ENCODE measurements at places on chromosomes 5 and 9.

DNA sequence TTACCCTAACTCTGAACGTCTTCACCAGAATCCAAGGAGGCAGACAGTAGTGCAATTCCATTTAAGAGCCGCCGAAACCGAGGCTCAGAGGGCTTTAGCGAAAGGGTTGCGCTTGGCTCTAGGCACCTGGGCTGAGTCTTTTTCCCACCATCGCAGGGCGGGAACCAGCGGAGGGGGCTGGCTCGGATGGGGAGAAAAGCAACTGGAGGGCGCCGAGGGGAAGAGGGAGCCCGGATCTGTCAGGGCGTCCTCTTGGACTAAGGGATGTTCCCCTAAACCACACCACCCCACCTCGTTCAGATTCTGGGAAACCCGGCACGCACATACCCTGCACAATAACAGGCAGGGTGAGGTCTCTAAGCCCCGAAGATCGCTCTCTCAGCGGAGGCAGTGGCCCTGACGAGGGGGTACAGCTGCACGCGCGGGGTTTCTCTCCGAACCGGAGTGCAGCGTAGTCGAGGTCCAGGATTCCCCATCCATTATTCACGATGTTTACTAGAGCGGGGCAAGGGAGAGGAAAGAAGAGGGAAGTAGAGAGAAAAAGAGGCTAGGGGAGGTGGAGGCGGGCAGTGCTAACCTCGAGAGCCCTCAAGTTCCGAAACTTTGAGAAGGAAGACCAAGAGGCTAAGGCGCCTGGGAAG lies 1.3 kb upstream of the POU4F3 start:
- no peak for DNase-seq

DNA sequence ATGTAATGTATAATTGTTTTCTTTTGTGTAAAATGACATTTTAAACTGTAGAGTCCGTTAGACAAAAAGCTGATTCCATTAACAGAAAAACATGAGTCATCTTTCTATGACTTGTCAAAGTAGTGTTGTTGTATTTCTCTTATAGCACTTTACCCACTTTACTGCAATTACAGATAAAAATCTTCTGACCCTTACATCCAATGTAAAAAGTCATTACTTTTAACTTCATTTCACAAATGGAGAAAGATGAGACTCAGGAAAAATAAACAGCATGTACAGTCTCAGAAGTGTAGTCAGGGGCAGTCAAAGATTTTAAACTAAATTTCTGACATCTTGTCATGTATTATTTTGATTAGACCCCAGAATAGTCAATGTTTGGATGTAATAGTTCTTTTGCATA lies 146.6 kb downstream of the CTNND2 start:
- no peak for DNase-seq

- no peak for DNase-seq
These were observed 97.5 kb downstream of the RXRA start for GRCh38 chr9:134423749-134424148.

DNA sequence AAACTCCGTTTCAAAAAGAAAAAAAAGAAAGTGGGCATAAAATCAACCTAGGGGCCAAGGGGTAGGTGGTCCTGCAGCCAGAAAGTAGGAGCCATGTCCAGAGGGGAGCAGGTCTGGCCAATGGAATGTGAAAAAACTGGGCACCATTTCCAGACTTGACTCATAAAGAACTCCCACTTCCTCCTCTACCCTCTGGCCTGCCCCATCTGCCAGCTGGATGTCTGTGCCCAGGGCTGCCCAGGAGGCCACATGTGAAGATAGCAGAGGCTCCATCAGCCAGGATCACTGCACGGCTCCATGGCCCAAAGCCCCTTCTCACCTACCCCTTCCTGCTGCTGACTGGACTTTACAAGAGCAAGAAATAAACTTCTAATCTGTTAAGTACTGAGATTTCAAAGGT lies 42.1 kb upstream of the EEIG1 start:
- DNase-seq, result no peak

DNA sequence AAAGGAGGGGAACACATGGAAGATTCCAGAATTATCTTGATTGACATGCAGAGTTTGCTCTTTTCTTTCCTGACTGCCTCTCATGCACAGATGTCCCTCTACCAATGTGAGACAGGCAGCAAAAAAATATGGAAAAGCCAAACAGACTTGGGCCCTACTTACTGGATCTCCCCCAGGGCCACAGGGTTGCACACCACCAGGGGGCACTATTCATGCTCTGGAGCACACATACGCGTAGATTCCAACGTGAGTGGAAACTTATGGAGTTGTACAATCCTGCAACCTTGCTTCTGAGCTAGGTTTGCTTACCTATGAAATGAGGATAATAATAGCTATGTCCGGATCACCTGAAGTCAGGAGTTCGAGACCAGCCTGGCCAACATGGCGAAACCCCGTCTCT lies 319.5 kb downstream of the ARHGEF28 start:
- no peak for DNase-seq

DNA sequence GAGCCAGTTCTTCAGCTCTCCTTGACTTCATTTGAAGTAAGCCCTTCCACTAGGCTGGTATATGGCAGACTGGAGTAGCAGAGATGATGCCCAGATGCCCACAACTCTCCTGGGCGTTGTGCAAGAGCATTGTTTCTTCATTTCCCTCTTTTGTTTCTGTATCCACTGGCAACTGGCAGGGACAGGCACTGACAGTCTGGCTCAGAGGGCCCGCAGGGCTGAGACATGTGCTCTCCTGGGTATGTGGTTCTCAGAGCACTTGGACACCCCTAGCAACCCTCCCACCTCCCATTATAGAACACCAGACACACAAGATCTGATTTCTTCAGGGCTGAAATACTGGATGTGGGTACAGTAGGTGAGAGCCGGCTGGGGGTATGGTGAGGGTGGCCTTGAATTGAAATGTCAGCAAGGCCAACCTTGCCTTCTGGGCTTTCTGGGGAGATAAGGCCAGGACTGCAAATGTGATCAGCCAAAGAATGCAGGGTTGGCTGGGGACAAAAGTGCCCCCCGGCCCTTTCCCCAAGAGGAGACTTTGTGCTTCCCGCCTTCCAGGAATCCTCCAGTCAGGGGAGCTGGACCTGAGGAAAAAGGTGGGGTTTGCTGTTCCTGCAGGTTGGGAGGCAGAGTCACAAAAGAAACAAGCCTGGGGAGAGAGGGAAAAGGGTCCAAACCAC lies 28.6 kb upstream of the CTNNA1 start:
- DNase-seq, result no peak

DNA sequence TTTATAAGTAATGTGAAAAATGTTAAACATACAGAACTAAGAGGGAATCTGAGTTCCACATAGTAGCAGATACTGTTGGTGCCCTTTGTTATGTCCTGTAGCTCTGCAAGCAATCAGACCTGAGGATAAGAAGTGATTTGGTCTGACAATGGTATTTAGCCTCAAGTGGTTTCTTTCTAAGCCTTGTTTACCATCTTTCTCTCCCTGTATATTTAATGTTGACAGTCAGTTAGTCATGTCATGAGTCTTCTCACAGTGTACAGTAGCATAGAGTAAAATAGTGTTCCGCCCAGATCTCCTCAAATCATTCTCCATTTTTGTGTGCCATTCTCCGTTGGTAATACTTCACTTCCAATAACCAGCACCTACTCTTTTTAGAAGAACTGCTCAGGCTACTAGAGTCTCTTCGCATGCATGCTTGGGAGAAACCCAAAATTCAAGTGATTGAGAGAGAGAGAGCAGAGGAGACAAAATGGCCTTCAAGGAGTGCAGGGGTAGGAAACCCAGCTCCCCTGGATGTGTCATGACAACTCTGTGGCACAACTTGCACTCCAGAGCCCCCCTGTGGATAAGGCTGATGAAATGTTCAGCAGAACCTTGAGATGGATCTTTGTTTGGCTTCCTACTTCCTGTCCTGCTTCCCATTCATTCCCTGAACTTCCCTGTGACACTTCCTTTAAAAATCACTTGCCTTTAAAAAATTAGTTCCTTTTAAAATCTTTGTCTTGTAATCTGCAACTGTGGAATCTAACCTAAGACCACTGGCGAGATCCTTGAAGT lies 129.2 kb upstream of the FST start:
- DNase-seq, result no peak

GRCh38 chr5:103428923-103429322 lies 133.7 kb downstream of the NUDT12 start:
- no peak for DNase-seq

- DNase-seq, result no peak
These were observed 40.0 kb downstream of the G3BP1 start for GRCh38 chr5:151811593-151812321.

DNA sequence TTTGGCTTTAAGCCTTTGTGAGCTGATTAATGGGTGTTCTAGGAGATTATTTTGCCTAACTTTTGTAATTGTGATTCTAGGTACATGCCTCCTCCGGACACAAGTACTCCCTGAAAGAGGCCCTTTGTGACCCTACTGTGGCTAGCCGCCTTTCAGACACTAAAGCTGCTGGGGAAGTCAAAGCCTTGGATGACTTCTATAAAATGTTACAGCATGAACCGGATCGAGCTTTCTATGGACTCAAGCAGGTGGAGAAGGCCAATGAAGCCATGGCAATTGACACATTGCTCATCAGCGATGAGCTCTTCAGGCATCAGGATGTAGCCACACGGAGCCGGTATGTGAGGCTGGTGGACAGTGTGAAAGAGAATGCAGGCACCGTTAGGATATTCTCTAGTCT lies 13.6 kb downstream of the ITGA1 start:
- no peak for DNase-seq

DNA sequence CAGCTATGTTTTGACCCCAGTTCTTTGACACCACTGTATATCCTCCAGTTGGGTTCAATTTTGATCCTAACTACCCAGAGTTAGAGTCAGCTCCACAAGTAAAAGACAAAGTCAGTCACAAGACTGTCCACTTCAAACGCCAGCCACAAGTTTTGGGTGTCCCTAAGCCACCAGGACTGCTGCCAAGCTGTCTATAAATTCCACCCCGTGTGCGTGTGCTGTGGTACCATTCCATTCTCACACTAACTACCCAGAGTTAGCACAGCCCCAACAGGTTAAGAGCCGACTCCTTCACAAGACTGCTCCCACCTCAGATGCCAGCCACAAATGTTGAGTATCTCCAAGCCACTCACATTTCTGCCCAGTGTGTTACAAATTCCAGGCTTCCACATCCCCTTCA lies 56.7 kb downstream of the APC start:
- DNase-seq, result no peak

GRCh38 chr9:116716438-116716837 lies 29.3 kb downstream of the TRIM32 start:
- no peak for DNase-seq

DNA sequence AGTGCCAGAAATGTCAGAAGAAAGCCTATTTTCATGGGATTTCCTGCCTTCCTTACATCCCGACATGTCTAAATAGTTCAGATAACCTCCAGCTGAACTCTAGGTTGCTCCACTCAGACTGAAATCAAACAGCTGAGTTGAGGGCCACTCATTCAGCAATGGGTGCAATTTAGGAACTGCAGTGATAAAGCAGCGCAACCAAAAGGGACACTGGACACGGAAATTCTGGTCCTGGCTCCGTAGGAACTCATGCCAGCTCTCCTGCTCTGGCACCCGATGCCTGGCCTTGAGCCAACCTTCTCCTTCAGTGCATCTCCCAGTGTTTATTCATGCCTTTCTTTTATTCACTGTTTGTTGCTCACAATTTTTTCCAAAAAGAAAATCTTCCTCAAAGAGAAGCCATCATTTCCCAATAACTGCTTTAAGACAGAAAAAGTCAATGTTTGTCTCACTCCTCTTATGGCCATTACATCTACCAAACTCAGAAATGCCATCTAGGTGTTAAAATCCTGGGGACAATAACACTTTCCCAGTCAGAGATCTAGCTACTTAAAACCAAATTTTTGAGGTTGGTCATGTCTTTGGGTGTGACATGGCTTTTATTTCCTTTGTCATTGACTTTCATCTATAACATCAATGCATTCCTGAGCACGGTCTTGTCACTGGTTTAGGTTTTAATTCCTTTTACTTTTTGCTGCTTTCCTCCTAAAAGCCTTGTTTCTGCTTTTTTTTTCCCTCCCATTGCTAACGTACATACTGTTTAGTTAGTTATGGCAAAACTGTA lies 126.9 kb downstream of the PDE4D start:
- DNase-seq, result no peak

- DNase-seq, result no peak
These were observed 135.4 kb upstream of the RASEF start for GRCh38 chr9:83198371-83198770.

DNA sequence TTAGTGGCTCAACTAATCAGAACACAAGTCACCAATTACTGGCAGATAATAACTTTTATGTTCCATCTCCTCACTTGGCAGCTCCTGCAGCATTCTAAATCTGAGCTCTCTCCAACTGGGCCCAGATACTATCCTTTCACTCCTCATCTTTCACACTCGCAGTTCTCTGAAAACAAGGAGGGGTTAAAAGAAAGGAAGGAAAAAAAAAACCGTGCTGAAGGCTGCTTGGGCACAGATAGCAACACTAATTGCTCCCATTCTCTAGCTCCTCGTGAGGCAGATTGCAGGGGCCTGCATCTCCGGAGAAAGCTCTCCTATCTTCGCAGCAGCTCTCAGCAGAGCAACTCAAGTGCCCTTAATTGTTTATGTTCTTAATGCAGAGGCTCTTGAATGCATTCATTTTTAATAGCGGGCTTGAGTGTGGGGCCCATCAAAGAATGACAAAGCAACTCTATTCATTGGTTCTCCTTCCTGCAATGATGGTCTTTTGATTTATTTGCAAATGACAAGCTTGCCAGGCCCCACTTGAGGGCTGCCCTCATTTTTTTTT lies 23.9 kb downstream of the TLE1 start:
- no peak for DNase-seq

DNA sequence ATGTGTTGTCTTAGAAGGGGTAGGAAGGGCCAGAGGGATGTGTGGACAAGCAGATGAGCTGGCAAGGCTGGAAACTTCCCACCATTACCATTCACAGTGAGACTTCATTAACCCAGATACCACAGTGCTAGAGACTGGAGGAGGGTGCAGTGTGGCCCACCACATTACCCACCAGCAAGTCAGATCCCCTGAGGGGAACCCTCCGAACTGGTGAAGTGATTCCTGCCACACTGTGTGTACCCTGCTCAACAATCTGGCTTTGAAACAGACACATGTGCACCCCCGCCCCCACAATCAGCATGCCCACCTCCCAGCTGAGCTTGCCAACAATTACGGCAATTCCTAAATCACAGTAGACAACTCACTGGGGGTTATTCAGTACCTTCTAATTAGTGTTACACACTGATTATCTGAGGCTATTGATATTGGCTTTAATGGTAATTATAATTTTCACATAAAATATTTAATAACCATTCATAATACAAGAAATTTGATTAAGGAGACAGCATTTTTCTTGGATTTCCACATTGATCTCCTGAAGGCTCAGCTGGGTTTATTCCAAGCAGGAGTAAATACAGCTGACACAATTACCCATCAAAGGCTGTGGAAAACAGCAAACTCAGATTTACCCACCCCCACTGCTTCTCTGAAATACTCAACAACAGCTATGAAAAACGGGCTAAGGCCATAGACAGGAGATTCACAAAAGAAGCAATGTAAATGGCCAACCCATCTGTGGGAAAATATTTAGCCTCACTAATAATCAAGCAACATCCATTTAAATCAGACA lies 169.3 kb upstream of the FSTL4 start:
- DNase-seq, result no peak

DNA sequence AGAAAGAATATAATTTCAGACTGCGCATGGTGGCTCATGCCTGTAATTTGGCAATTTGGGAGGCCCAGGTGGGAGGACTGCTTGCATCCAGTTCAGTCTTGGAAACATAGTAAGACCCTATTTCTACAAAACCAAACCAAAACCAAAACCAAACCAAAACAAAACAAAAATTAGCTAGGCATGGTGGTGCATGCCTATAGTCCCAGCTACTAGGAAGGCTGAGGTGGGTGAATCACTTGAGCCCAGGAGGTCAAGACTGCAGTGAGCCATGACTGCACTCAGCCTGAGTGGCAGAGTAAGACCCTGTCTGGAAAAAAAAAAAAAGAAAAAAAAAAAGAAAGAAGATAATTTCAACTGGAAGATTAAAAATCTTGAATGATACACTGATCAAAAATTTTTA lies 137.0 kb upstream of the ACOT12 start:
- no peak for DNase-seq

All from cerebellar nuclear complex (tissue), 1 donor.